ENCODE measurements at places on chromosomes 11 and 22.

DNA sequence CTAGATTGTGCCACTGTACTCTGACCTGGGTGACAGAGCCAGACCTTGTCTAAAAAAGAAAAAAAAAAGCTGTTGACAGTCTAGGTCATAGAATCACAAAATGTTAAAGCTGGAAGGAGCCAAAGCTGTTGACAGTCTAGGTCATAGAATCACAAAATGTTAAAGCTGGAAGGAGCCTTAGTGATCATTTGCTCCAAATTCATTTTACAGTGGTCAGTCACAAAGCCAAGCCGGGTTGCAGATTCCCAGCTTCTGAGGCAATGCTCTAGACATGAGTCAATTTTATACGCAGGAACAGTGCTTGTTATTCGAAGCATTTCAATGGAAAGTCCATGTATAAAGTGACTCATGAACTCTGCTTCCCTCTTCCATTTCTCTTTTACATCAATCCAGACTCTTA, 47.4 kb downstream of the SYT13 start:
- no peak for DNase-seq

GRCh38 chr11:118497831-118498230, 29.4 kb upstream of the TTC36 start:
- DNase-seq = no peak

DNA sequence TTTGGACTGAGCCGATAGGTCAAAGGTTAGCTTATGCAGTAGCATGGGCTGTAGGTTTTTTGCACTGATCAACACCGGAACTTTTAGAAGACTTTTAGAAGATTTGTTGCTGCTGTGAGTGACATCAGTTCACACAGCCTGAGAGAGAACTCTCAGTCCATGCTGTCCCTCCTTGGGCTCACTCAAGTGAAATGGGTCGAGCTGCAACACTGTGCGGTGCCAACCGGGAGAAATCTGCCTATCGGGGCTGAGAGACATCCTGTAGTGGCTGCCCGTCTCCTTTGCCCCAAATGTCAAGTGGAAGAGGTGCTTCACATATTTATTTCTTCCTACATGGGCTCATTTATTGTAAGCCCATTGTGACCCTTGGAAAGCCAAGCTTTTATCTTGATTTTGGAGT, 170.2 kb downstream of the LDLRAD3 start:
- no peak for DNase-seq

DNA sequence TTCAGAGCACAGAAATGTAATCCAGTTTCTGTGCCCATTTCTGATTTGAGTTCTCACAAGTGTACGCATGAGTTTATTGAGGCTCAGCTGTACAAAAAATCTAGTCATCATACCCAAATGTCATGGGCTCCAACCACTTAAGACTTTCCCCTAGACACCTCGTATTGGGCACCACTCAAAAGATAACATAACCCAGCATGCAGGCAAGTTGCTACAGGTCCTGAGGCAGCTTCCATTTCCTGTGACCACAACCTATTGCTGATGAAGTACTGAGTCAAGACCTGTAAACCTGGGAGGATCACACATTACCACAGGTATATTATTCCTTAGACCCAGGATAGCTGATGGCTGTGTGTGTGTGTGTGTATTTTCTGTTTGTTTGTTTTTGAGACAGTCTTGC, 95.2 kb downstream of the MRTFA start:
- DNase-seq = no peak

- no peak for DNase-seq
Observed at GRCh38 chr11:13140028-13140870, 131.1 kb downstream of the RASSF10 start.

- DNase-seq = no peak
Observed at GRCh38 chr11:78268591-78269410, 80.1 kb downstream of the USP35 start.

GRCh38 chr22:25817092-25817943, 75.3 kb downstream of the MYO18B start:
- DNase-seq = no peak

DNA sequence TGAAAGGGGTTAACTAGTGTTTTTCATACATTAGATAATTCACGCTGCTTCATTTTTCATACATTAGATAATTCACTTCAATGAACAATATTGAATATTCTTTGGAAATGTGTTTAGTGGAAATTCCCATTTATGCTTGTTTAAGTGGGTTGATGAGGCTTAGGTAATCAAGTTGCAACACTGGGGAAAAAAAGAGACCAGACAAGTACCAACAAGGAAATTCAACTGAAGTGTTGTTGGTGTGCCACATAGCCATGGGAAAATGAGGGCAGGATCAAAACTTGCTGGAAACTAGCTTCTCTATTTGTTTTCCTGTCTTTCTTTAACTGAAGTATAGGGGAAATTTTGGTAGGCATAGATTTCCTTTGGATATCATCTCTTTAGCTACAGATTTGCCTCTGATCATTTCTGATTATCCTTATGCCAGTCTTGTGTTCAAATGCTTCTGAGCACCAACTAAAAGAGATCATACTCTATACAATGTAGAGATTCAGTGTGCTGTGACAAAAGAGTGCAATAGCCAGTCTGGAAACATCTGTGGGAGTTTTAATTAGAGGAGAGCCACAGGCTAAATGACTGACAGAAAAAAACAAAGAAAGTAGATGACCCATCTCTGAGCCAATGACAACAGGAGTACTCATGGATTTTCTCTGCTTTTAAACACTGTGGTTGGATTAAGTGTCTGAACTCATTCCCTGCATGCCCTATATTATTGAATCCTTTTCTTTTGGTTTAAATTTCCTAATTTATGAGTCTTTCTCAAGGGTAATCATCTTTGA, 67.6 kb upstream of the CTSC start:
- DNase-seq = no peak

- peak; percentile 49 for DNase-seq
Observed at GRCh38 chr11:114197799-114198500, 98.2 kb upstream of the NNMT start.

- no peak for DNase-seq
Observed at GRCh38 chr11:112616327-112617097, 344.7 kb upstream of the NCAM1 start.

- DNase-seq = no peak
Observed at GRCh38 chr22:46829117-46829891, 66.9 kb downstream of the TBC1D22A start.

DNA sequence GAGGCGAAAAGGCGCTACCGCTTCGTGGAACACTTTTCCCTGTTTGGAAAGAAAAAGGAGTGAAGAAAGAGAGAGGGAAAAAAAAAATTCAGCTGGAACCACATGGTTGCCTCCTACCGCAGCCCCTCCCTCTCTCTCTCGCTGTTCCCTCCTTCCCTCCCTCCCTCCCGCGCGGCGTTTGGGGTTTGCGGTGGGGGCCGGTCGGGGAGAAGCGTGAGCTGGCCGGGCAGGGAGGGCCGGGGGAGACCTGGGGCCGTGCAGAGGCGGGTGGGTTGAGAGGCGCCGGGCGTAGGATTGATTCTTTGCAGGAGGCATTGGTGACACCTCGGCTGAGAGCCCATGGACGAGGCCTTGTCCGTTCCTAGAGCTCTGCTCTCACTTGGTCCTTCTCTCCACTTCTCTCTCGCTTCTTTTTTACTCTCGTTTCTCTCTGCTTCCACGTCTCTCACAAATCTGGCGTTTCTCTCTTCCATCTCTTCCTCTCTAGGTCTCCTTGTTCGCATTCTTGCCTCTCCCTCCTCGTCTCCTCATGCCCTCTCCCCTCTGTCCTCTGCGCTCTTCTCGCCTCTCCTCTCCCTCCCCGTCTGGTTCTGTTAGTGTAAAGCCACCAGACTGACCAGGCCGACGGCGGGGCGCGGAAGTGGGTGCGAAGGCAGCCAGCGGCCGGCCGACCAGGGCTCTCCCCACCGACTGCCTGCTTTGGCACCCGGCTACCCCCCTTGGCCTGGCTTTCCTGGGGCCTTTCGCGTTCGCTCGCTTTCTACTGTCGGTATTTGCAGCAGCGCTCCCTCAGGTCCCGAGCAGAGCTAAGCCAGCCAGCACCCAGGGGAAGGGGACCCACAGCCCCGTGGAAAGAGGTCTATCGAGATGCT, at the start of gene CLMP:
Gene CLMP, minus strand, starts transcription at position 61 of the 872 bp plus-strand sequence. CDS start 308 bp downstream, outside the sequence.
- DNase-seq = no peak

GRCh38 chr11:86303257-86303656, 1.2 kb downstream of the HIKESHI start:
- no peak for DNase-seq

DNA sequence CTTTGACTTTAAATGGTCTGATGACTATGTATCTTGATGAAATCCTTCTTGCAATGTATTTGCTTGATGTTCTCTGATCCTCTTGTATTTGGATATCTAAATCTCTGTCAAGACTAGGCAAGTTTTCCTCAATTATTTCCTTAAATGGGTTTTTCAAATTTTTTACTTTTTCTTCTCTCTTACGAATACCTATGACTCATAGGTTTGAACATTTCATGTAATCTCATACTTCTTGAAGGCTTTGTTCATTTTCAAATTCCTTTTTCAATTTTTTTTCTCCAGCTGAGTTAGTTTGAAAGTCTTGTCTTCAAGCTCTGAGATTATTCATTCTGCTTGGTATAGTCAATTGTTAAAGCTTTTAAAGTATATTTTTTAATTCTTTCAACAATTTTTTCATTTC, 13.1 kb downstream of the OR10W1 start:
- no peak for DNase-seq

DNA sequence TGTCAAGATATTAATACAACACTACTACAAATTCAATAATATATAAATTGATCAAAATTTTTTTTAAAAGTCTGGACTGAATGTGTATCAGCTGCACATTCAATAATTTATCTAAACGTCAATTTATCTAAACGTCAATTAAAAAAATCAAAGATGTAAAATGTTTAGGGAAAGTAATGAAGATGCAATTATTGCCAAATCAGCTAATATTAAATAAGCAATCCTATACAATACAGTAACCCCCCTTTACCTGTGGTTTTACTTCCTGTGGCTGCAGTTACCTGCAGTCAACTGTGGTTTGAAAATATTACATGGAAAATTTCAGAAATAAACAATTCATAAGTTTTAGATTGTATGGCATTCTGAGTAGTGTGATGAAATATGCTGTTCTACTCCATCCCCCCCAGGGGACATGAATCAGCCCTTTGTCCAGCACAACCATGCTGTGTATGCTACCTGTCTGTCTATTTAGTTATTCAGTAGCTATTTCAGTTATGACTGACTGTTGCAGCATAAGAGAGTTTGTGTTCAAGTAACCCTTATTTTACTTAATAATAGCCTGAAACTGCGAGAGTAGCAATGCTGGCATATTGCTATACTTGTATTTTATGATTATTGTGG, 72.2 kb downstream of the CWF19L2 start:
- DNase-seq = no peak

GRCh38 chr11:38456371-38456770, 1858.3 kb upstream of the RAG2 start:
- DNase-seq = no peak

GRCh38 chr11:60370811-60371298, 7.5 kb upstream of the MS4A7 start:
- no peak for DNase-seq

GRCh38 chr11:66950112-66950535, 8.1 kb downstream of the PC start:
- DNase-seq = no peak

DNA sequence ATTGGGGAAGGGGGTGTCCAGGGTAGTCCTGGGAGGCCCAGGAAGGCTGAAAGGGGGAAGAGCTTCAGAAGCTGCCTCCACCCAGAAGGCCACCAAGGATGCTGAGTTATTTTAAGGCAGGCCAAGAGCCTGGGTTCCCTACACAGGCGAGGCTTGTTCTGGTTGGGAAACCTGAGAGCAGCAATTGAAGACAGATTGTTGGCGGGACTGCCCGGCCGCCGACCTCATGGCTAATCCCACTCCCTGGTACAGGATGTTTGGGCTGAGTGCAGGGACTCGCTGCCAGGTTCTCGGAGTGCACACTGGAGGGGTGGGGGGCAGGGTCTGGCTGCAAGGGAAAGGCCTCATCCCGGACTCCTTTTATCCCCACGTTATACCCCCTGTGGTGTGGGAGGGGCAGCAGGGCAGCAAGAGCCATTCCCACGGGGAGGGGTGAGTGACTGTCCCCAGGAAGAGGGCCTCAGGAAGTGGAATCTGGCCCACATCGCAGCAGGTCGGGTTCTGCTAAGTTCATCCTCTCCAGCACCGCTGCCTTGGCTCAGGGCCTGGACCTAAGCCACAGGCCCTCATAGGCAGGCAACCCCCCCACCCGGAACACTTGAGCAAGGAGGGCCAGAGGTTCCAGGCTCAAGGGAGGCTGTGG, 43.6 kb upstream of the PRR5 start:
- no peak for DNase-seq

GRCh38 chr11:95505927-95506426, 275.0 kb upstream of the SESN3 start:
- no peak for DNase-seq

DNA sequence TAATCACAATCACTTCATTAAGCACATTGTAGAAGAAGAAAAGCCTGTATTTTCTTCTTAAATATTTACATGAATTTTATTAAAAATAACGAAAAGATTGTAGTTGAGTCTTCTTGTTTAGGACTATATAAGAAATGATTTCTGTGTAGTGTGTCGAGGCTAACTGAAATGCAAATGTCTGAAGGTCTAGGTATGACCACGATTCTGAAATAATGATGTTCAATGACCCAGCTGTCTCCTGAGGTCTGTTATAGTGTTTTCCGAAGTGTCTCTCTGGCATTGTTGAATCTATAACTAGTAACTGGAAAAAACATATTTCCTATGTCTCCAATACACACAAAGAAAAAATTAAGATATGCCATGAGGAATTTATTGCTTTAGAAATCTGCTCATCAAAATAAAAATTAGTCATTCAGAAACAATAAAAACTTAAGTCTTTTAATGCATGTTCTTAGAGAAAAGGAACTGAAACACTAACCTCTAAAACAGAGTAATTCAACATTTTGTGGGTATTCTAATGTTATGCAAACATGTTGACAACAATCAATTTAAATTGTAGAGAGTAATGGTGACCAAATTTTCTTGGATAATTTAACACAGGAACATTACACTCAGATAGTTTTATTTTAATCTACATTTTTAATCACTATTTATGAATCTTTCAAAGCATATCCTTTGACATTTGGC, 55.0 kb downstream of the CASP12 start:
- DNase-seq = no peak

DNA sequence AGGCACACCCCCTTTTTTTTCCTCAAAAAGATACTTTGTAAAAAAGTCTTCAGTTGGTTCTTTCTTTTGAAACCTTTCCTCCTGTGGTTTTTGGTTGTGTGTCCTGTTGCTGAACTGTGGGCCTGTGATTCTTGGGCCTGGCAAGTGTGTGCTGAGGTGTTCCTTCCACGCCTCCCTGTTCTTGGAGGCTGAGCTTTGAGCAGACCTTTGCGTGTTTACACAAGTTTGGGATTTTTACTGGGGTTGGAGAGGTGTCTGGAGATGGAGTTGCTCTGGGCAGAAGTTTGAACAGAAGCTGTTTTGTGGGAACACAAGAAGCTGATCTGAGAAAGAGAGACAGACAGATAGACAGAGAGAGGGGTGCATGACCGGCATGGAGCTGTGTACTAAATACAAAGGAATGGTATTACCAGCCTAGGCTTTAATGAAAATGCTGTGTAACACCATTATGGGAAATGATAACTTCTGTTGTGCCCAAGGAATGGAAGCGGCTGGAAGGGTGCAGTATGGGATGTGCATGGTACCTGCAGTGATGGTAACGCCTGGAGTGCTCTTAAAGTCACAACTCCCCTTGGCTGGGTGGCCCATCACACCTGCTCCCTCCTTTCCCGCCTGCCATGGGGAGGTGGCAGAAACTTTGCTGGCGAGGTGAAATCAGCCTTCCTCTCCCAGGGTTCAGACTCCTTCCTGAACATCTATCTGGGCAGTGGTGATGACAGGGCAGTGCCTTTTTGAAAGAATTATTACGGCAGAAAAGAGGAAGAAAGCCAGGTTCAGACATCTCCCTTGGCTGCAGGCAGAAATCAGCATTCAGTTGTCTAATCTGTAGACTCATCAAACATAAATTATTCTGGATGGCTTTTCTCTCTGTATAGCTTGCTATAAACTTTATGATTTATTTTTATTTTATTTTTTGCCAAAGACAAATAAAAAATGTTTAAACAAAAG, 70.4 kb downstream of the LDLRAD3 start:
- no peak for DNase-seq
